NCI-H1930 (cell line): ENCODE measurements at places on chromosomes 3 and 15.

DNA sequence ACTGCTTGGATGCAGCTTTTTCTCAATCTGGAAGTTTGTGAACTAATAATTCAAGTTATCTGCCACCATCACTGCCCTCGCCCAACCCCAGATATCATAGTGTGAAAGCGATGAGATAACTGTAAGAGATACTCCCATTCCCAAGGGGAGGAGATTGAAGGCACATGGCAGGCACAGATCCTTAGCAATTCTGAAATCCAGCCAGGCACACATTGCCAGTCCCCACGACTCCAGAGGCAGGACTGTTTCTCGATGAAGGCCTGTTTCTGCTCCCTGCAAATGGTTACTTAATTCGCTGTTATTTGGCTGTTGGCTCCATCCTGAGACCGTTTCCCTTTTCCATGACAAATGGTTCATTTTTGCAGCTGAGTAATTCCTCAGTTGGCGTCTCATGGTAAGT is 63.2 kb upstream of the NEDD4 start:
- no peak for DNase-seq

DNA sequence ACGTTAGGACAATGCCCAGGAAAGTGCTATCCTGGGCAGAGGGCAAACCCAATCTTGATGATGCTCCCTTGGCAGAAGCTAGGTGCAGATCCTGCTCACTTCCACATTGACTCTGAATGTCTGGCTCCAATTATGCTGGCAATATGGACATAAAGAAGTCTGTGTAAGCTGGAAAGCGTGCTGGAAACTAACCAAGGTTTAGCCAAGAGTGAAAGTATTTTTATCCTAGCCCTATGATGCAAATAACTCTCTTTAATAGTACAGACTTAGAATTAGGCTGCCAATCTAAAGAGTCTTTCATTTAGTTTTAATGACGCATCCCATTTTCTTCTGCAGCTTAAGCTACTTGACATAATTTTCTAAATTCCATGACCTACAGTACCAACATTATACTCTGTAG is 571.8 kb downstream of the TUSC7 start:
- no peak for DNase-seq

DNA sequence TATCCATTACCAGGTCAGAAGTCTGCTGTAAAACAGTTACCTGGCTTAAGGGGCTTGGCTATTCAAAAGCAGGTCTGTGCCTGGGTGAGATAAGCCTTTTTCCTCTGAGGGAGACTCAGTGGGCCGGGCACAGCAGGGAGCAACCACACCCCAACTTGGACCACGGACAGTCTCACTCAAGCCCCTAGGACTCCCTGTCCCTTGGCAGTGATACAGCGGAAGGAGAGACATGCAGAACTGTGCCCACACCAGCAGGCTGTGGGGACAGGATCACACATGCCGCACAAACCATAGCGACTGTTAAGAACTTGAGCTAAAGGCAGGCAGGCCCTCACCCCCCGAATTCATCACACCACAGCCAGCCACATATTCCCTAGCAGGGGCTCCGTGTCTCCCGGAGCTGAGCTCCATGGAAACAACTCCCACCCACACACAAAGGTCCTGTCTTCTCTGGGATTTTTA is 2.8 kb upstream of the GP5 start:
- no peak for DNase-seq

- no peak for DNase-seq
Observed at GRCh38 chr3:71226565-71227269, 356.8 kb downstream of the FOXP1 start.

GRCh38 chr15:89413877-89414276 is 79.3 kb upstream of the POLG start:
- DNase-seq, result no peak

DNA sequence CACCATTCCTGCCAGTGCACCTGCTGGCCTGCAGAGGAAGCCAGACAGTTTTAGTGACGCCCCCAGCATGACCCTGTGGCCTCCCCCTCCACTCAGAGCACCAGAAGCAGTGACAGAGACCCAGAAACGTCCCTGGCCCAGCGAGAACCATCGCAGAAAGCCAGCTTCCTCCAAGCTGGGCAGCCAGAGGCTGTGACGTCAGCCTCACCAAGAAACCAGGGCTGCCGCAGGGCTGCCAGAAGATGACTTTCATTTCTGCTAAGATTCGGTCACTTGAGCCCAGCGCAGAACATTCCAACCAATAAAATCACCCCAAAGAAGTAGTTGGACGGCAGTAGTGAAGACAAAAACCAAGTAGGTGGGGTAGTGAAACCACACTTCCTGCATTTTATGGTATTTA is 29.6 kb upstream of the RPL32 start:
- DNase-seq, result no peak

GRCh38 chr3:170785454-170785853 is 84.5 kb downstream of the RPL22L1 start:
- no peak for DNase-seq

GRCh38 chr3:47314056-47314764 is 31.5 kb downstream of the KLHL18 start:
- DNase-seq, result no peak

GRCh38 chr15:100597862-100598261 is 4.1 kb downstream of the LINS1 start:
- DNase-seq, result no peak

GRCh38 chr3:61111825-61112224 is 139.4 kb downstream of the FHIT start:
- DNase-seq, result no peak
